ENCODE measurements at places on chromosomes 6 and 20.
A peak's percentile ranks its signal among the peaks of the same experiment; 100 is the strongest.

DNA sequence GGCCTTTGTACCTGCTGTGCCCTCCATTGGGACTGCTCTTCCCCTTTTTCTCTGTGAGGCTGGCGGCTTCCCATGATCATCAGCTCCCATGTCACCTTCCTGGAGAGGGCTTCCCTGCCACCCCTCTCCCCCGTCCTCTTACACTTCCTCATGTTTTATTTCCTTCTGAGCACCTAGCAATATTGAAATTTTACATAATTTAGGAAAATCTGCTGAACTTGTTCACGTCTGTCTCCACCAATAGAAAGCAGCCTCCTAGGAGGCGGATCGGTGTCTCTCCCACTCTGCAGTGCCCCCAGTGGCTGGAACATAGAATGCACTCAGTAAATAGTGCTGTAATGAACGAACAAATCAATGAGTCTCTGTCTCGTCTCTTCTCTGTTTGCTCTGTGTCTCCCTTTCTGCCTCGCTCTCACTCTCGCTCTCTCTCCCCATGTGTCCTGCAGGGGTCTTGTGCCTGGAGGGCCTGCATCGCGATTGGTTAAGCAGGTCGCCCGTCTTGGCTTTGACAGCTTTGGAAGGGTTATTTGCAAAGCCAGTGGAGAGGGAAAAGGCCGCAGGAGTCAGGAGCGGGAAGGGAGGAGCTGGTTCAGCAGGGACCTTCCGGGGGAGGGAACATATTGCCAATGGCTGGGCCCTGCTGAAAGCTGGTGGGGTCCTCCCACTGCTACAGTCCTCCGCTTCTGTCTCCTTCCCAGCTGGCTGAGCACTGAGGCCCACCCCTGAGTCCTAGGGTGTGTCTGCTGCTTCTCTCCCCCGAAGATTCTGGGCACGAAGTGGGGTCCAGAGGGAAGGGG is 12.1 kb upstream of the OCSTAMP start:
- peak; percentile 71 for DNase-seq

GRCh38 chr6:2764610-2765165 is 505 bp upstream of the WRNIP1 start:
- DNase-seq, result peak; percentile 80

- peak; percentile 80 for DNase-seq
Measured at GRCh38 chr6:35497571-35498421, 917 bp upstream of the TEAD3 start.

DNA sequence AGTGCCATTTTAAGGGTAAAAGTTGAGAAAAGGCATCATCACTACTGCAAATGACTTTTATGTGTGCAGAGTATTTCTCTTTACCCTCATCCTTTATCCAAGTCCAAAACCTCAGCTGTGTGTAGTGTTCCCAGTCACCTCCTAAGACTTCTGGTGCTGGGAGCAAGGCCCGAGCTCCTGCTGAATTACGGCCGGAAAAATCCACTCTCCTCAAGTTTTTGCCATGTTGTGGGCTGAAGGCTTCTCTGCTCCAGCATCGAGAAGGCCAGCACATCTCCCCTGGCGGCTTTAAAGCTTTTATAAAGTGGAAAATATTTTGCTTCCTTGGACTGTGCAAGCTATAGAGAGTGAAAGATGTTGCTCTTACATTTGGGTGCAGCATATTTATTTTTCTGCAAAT is 153.2 kb upstream of the THBS2 start:
- DNase-seq, result no peak

GRCh38 chr6:34391786-34392496 is 528 bp downstream of the NUDT3 start:
- DNase-seq, result peak; percentile 86

DNA sequence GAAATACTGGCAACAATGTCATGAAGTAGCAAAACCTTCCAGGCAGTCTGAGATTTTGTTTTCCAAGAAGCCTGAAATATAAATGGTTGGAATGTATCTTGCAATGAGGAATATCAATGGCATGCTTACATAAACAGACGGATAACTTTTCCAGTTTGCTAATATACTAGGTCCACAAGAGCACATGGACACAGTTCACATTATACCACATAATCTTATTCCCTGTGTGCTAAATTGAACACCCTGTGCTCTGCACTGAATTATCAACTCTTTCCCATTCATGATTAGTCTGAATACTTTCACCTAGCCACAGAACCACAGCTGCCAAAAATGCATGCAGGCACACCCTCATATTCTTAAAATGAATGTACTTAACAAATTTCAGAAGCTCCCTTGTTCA is 274.3 kb downstream of the COL12A1 start:
- no peak for DNase-seq

GRCh38 chr20:60242836-60243505 is 284.7 kb downstream of the CDH26 start:
- no peak for DNase-seq

DNA sequence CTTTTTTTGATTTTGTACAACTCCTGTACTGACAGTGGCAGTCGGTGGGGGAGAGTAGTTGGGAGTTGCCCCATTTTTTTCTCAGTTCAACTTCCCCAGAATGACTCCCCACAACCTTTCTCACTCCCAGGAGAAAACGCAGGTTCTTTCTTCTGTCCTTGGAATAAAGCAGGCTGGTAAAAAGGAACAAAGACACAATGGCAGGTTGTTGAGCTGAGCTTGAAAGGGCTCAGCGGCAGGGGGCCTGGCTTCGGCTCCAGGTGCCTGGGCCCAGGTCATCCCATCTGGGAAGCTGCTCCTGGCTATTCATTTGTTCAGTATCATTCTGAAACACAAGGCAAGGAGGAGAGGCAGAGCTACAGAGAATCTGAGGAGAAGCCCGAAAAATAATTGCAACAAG is 46.2 kb downstream of the PROKR2 start:
- no peak for DNase-seq

- DNase-seq, result no peak
Measured at GRCh38 chr6:68975064-68975463, 340.0 kb downstream of the ADGRB3 start.

DNA sequence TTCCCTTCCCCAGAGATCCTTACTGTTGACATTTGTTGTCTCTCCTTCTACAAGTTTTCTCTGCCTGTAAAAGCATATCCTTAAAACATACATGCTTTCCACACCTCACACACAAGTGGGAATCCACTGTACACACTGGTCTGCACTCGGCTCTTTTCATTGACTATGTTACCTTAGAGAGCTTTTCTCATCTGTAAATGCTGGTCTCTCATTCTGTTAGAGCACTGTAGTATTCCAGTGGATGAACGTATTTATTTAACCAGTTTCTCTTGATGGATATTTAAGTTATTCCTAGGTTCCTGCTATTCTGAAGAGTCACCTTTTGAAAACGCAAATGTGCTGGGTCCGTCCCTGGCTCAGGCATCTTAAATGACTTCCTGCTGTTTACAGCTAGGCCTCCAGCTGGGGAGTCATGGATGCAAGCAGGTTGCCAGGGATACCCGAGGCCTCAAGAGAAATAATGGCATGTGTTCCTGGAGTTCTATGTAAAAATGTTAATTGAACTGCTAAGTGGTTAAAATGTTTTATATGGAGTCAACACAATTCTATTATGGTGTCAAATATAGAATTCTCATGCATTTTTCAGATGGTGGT is 61.1 kb upstream of the TGM3 start:
- no peak for DNase-seq
